NCI-H1105 (cell line): ENCODE measurements at places on chromosomes 1 and 21.
A peak's percentile ranks its signal among the peaks of the same experiment; 100 is the strongest.

GRCh38 chr1:145858238-145858900, 512 bp downstream of the PIAS3 start:
- peak; percentile 81 for DNase-seq

DNA sequence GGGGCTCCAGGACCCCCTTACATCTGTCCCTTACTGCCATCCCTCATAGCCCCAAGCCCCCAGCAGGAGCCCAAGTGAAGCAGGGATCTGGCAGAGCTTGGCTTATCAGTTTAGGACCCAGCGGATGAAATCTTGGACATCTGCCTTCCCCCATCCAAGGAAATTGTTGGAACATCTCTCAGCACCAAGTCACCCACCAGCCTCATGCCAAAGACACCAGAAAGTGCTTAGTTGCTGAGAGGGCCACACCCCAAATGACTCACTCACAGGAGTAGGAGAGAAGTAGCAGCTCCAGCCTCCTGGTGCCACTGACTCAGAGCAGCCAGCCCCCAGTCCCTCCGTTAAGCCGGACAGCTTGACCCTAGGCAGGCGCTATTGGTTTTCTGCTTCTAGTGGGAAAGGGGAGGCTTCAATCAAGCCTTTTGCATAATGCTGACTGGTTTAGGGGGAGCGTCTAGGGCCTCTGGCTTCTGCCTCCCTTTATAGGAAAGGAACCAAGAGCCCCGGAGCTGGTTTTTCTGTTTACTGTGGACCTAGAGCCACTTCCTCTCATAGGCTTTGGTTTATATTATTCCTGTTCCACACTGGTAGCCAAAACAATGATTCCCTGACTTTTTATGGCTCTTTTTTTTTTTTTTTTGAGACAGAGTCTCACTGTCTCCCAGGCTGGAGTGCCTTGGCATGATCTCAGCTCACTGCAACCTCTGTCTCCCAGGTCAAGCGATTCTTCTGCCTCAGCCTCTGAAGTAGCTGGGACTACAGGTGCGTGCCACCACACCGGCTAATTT, 114.2 kb upstream of the IPO9 start:
- no peak for DNase-seq

GRCh38 chr1:116900471-116901365, 9.0 kb upstream of the PTGFRN start:
- DNase-seq: no peak

- DNase-seq: peak; percentile 64
Observed at GRCh38 chr1:63189677-63190076, 132.7 kb upstream of the FOXD3 start.

- DNase-seq: no peak
Observed at GRCh38 chr21:16768096-16768495, 744.7 kb upstream of the CXADR start.

DNA sequence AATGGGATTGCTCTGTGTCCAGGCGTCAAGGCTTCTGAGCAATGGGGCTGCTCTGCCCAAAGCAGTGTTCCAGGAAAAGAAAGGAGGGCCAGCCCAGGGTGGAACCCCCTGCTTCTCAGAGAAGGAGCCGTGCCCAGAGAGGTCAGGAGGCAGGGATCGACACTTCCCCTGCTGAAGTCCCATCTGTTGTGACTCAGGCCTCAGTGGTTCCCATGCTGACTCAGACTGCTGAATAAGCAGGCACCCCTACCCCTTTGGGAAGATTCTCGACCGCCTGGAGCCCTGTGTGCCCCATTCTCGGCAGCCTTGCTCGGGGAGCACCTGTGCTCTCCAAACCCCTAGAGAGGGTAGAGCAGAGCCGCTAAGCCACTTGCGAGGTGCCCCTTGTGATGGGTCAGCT, 23.9 kb downstream of the PKP1 start:
- DNase-seq: no peak

DNA sequence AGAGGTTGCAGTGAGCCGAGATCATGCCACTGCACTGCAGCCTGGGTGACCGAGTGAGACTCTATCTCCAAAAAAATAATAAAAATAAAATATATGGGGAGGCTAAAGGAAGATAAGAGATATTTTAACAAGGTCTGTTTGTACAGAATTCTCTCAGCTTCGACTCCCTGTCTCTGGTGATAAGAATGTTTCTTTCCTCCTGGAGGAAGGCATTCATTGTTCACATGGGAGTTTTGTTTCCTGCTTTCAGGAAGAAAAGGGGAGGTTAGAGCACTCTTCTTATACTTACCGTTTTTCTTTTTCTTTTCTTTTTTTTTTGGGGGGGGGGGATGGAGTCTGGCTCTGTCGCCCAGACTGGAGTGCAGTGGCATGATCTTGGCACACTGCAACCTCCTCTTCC, 2.0 kb upstream of the NAXE start:
- no peak for DNase-seq

DNA sequence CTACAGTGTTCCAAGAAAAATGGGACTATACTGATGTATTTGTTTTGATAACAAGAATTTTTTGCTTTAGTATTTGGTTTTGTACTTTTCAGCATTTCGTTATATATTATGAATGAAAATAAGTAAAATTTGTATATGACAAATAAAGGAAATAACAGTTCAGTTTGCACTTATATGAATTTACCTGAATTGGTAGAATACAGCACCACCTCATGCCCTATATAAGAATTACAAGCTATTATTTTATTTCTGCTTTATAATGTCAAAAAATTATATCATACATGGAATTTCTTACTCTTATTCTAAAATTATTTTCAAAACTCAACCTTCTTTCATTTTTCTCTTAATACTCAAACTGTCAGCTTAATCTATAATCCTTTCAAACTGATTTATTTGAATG, 14.6 kb downstream of the EFCAB7 start:
- no peak for DNase-seq

DNA sequence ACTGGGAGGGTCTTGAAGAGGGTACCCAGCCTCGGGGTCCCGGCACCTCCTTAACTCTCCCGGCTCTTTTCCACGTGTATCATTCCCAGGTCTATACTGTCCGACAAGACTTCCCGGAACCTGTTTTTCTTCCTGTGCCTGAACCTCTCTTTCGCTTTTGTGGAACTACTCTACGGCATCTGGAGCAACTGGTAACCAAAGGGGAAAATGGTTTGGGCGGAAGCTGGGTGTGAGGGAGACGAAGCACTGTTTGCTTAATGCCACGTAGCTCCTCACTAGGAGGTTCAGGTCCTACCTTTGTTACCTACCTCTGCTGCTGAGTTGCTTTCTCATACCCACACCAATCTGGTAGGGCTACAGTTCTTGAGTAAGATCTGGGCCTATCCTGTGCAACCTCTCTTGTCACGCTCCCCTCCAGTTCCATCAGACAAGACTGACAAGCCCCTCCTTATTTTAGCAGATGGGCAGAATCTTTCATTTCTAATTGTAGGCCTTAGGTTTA, 642 bp downstream of the SLC30A7 start:
- peak; percentile 7 for DNase-seq

GRCh38 chr1:23809751-23810171, 9.2 kb upstream of the GALE start:
- DNase-seq: peak; percentile 45

GRCh38 chr1:208541225-208541855, 297.2 kb upstream of the PLXNA2 start:
- DNase-seq: no peak

- no peak for DNase-seq
Observed at GRCh38 chr1:10671090-10671489, 125.4 kb downstream of the CASZ1 start.

- no peak for DNase-seq
Observed at GRCh38 chr1:166297993-166298392, 131.2 kb upstream of the FAM78B start.

DNA sequence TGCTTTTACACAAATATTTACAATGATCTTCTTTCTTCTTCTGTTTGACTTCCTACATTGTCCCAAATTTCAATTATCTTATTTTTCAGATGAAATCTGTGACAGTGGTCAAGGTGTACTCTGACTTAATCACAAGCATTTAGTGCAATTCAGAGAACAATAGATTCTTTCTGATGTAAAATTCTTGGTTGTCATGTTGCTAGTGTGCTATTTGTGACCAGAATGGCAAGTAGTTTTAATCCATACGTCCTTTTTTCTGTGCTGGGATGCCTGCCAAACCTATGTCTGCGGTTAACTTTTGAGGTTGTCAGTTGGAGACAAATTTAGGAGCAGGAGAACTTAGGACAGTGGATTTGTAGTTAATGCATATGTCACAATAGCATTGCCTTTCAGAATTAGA, 31.0 kb downstream of the NCAM2 start:
- no peak for DNase-seq

GRCh38 chr1:29851691-29852090, 615.4 kb downstream of the PTPRU start:
- DNase-seq: no peak

DNA sequence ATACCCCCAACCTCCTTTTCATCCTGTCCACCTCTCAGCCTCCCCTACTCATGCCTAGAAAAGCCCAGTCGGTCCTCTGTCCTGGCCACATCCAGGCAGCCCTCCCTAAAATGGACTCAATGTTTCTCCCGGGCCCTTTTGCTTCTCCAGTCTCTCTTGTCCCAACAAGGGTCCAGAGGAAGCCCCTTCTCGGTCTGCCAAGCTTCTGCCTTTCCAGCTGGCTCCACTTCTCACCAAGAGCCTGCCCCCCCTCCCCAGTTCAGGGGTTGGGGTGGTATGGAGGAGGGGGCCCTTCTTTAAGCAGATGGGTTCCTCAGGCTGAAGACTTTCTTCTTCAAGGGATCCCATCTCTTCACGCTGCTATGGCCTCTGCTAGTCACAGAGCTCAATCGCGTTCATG, 23.9 kb downstream of the RAB7B start:
- DNase-seq: no peak

GRCh38 chr1:87515781-87516180, 187.1 kb downstream of the LMO4 start:
- DNase-seq: no peak

DNA sequence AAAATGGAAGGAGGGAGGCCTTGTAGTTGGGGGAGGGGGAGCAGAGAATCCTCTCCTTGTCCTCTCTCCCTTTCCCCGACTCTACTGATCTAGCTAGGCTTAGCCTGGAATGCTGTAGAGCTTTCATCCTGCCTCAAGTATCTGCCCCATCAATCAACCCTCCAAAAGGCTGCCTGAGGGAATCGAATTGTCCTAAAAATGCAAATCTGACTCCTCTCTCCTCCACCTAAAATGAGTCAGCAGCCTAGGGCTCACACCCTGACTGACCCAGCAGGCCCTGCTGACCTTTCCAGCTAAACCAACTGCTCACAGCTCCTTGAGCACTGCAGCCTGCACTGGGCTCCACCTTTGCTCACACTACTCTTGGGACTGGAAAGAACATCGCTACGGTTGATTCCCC, 2.8 kb downstream of the HPDL start:
- no peak for DNase-seq

DNA sequence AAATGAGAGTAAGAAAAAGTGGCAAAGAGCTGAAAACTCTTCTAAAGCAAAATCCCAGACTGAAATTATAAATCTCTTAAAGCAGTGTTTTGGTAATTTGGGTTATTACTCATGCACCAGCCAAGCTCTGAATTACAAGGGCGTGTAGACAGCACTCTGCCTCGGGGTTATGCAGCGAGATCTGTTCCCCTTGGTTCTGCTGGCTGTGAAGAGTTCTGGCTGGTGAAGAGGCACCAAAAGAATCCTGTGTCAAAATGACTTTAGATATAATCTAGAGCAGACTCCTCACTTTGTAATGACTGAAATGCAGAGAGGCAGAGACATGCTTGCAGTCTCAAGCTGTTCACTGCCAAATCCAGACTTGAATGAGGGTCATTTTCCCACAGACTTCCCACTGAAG, 461.8 kb upstream of the CXADR start:
- DNase-seq: no peak

DNA sequence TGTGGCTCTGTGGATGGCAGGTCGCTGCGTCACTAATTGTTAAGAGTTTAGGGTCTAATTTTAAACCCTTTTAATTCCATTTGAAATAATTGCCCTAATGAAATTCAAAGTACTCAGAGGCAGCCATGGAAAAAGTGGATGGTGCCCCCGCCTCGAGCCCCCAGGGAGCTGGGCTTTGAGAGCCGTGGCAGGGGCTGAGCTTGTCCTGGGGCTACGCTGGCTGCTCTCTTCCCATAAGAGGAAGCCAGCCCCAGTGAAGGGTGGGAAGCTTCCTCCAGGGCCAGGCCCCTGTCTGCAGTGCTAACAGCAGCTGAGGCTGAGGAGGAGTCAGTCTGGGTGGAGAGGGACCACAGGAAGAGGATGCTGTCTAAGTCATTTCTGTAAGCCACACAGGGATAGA, 315.0 kb upstream of the POU3F1 start:
- no peak for DNase-seq

GRCh38 chr1:11024874-11025203, 12.4 kb downstream of the TARDBP start:
- DNase-seq: no peak

DNA sequence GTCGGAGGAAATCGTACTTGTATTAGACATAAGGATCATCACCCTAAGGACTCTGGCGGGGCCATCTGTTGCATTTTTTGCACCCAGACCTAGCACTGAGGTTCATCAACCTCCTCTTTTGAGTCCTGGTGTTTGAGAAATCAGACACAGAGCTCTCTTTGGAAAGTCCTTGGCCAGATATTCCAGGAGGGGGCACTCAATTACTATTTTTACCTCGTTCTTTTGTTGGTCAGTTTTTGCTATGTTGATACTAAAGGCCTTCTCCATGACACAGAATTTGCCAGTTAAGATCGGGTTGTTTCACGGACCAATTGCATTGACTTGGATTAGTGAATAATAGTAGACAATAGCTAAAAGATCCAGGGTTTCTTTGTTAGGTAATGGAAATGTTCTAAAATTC, 711.2 kb downstream of the KCNT2 start:
- DNase-seq: peak; percentile 1

- DNase-seq: no peak
Observed at GRCh38 chr1:39954324-39954869, 548 bp upstream of the MFSD2A start.

GRCh38 chr1:200627575-200628222, 7.1 kb upstream of the KIF14 start:
- no peak for DNase-seq

DNA sequence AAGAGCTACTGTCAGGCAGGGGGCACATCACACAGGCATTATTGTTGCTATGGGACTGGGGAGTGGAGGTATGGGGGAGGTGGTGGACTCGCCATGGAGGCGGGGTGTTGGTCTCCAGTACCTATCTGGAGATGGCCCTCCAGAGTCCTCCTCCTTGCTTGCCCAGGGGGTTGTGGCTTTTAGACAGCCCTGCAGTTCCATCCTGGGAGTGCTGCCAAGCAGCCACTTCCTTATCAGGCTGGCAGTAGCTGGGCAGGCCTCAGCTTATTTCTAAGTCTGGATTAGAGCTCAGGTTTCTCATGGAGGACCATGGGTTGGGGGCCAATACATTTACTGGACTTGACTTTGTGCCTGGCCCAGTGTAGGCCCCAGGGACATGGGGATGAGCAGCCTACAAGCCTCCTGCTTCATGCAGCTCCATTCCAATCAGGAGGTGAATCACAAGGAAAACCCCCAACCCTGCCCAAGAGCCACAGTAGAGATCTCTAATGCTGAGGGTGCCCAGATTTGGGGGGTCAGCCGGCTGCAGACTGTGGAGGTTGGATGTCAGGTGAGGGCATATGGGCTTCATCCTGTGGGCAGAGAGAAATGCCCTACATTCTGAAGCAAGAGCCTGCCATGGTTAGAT, 210.7 kb upstream of the EDN2 start:
- DNase-seq: no peak
